ENCODE measurements at places on chromosomes 12 and 14.

DNA sequence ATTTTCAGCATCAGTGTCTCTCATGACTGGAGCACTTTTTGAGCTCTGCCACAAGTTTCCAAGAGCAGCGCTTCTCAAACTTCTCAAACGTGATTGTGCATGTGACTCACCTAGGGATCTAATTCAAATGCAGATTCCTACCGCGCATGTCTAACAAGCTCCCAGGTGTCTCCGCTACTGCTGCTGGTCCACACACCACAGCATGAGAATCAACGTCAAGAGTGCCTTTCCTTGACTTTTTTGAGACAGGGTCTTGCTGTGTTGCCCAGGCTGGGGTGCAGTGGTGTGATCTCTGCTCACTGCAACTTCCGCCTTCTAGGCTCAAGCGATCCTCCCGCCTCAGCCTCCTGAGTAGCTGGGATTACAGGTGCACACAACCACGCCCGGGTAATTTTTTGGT, 22.4 kb downstream of the GLRX5 start:
- no peak for DNase-seq

DNA sequence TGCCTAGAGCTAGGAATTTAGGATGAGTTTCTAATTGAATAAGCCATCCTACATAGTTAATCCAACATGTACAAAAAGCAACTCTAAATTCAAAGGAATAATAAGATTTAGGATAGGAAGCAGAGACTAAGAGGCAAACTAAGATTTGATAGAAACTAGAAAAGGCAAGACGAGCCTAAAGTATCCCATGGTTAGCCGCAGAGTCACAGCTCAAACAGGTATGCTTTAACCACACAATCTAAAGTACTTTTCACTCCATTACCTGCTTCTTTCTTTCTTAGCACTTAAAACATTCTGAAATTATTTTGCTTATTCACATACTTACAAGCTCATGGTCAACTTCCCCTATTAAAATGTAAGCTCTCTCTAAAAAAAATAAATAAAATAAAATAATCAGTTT, 51.8 kb downstream of the OTOGL start:
- DNase-seq: no peak

- no peak for DNase-seq
Measured at GRCh38 chr14:84254290-84254689, 1275.7 kb upstream of the FLRT2 start.

GRCh38 chr14:73740618-73741326, 26.6 kb upstream of the PNMA1 start:
- peak; percentile 61 for DNase-seq

DNA sequence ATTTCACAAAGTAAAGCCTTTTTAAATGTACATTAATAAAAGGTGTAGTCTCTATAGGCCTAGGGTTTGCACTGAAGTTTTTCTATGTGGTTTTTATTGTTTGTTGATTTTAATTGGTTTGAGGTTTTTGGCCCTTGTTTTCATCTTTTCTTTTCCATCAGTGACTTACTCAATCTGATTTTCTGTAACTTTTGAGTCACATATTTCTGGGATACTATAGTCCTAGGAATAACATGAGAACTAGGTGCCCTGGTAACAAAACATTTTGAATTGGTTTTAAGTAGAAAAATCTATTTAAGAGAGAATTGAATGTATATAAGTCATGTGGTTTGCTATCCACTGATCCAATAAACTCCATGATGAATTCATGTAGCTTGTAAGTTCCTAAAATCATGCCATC, 311.9 kb downstream of the CEP128 start:
- no peak for DNase-seq

DNA sequence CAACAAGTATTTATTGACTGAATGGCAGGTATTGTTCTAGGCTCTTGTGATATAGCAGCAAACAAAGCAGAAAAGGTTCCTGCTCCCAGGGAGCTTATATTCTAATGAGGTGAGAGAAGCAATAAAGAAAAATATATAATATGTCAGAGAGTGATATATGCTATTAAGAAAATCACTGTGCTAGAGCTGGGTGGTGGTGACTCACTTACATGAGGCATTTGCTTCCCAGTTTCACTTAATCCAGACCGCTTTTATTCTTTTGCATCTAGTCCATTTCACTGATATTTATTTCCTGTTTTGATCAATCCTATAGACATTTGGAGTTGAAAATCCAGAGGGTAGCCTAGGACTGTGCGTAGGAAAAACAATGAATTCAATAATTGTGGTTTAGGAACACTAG, 17.5 kb downstream of the TRHDE start:
- no peak for DNase-seq

GRCh38 chr14:69048456-69048855, 69.4 kb upstream of the ACTN1 start:
- no peak for DNase-seq

GRCh38 chr14:95184413-95184790, 27.1 kb upstream of the DICER1 start:
- DNase-seq: no peak
